Kidney (tissue), 22 donors: ENCODE measurements at places on chromosomes 2 and 18. TPM values are rescaled to one million over a fixed set of nuclear protein-coding genes. Genes with fewer than 3 reads are reported as not detected.

Gene SANBR
- 9.0 TPM for total RNA-seq

Gene TEX44
- total RNA-seq: not detected

Gene TFCP2L1
- total RNA-seq: 172 TPM

DNA sequence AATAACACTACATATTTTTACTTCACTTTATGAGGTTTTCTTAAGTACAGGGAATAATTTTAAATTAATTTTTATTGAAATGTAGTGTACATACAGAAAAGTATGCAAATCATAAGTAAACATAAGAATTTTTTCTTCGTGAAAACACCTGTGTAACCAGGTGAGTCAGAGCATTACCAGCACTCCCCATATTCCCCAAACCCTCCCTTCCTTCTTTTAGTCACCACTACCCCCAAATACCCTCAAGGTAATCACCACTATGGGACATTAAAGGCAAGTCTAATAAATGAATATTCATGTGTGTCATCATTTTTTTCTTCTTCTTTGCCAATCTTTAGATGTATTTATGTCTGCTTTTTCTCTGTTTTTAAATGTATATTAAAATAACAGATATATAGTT is 139.9 kb upstream of the LTBP1 start:
- DNase-seq: no peak
- H3K27ac ChIP-seq: no peak overlapping the region
- H3K4me3 ChIP-seq: no peak overlapping the region
- H3K4me1 ChIP-seq: no peaks in the 10 kb centered on the region
- no peaks in the 10 kb centered on the region for H3K27me3 ChIP-seq

DNA sequence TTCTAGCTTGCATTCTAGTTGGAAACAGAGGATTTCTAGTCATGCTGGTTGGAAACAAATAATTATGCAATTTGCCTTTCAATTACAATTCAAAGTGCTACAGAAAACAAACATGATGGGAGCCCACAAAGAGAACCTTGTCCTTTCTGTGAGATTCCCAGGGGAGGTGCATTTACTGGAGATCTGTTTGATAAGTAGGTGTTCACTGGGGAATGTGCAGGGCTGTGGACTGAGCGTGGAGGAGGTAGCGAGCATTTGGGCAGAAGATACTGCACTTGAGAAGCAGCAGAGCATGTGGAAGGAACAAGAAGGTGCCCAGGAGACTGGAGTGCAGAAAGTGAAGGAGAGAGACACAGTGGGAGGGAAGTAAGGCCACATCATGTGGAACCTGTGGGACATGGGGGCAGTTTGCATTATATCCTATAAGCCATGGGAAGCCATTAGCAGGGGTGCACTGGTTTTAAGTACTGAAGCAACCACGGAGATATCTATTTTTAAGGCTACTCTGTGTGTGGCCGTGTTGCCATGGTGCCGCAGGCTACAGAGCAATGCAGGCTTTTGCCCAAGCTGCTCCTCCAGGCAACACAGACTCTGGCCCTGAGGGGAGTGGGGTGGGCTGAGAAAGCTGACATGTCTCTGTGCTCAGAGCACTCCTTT is 154.0 kb downstream of the ANTXR1 start:
- no peaks in the 10 kb centered on the region for H3K27me3 ChIP-seq
- H3K36me3 ChIP-seq: no peaks in the 10 kb centered on the region
- DNase-seq: no peak
- no peak overlapping the region for H3K27ac ChIP-seq

- no peaks in the 10 kb centered on the region for H3K36me3 ChIP-seq
- peaks cover 28% of the 10 kb centered on the region for H3K4me1 ChIP-seq
- H3K4me3 ChIP-seq: peak overlapping the region; percentile 32
These were observed 8.6 kb downstream of the KANSL1L start for GRCh38 chr2:210162466-210163124.

DNA sequence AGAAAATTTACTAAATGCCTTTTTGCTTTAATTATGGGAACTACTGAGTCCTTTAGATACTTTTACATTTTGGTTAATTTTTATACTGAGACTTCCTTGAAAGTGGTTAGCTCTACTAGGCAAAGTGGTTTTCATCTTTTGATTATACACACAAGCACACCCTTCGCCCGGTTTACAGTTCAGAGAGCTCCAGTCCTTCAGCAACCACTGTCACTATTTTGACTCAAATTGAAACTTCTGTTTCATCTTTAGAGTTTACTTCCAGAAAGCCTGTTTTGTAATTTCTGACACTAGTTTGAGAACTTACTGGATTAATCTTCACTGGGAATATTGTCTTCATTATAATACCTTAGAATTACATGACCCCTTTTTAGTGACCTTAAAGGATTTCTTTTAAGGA is 140.3 kb upstream of the FOSL2 start:
- DNase-seq: no peak
- no peaks in the 10 kb centered on the region for H3K4me1 ChIP-seq
- no peaks in the 10 kb centered on the region for H3K27me3 ChIP-seq
- H3K36me3 ChIP-seq: no peaks in the 10 kb centered on the region
- H3K4me3 ChIP-seq: no peak overlapping the region

DNA sequence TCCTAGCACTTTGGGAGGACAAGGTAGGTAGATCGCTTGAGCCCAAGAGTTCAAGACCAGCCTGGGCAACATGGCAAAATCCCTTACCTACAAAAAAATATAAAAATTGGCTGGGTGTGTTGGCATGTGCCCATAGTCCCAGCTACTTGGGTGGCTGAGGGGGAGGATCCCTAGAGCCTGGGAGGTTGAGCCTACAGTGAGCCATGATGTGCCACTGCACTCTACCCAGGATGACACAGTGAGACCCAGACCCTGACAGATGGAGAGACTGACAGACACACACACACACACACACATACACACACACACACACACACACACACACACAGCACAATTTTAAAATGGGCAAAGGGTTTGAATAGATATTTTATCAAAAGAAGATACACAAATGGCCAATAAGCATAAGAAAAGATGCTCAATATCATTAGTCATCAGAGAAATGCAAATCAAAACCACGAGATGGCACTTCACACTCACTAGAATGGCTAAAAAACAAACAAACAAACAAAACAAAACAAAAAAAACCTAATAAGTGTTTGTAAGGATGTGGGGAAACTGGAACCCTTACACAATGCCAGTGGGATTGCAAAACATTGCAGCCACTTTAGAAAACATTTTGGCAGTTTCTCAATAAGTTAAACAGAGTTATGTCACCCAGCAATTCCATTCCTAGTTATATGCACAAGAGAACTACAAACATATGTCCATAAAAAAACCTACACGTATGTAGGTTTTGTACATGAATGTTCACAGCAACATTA is 42.3 kb downstream of the BAZ2B start:
- no peak for DNase-seq
- H3K4me3 ChIP-seq: no peak overlapping the region
- no peaks in the 10 kb centered on the region for H3K36me3 ChIP-seq
- H3K27me3 ChIP-seq: no peaks in the 10 kb centered on the region
- H3K4me1 ChIP-seq: no peaks in the 10 kb centered on the region

GRCh38 chr18:9495916-9496705 is 20.8 kb downstream of the RALBP1 start:
- no peak overlapping the region for H3K4me3 ChIP-seq
- no peak for DNase-seq
- no peaks in the 10 kb centered on the region for H3K27me3 ChIP-seq
- H3K4me1 ChIP-seq: no peaks in the 10 kb centered on the region
